ENCODE measurements at places on chromosomes 5 and 9.
A peak's percentile ranks its signal among the peaks of the same experiment; 100 is the strongest.

GRCh38 chr9:133153227-133154096, 10.3 kb downstream of the GBGT1 start:
- DNase-seq: no peak

- DNase-seq: no peak
These were observed 36.7 kb downstream of the PRRT1B start for GRCh38 chr9:131582056-131582455.

GRCh38 chr9:129607027-129607387, 13.9 kb downstream of the C9orf50 start:
- no peak for DNase-seq

GRCh38 chr9:27429436-27429835, 94.7 kb upstream of the IFNK start:
- no peak for DNase-seq

GRCh38 chr5:52897238-52897614, 91.9 kb upstream of the ITGA2 start:
- no peak for DNase-seq

- DNase-seq: peak; percentile 33
These were observed 60.6 kb upstream of the ZFR start for GRCh38 chr5:32504989-32505596.

DNA sequence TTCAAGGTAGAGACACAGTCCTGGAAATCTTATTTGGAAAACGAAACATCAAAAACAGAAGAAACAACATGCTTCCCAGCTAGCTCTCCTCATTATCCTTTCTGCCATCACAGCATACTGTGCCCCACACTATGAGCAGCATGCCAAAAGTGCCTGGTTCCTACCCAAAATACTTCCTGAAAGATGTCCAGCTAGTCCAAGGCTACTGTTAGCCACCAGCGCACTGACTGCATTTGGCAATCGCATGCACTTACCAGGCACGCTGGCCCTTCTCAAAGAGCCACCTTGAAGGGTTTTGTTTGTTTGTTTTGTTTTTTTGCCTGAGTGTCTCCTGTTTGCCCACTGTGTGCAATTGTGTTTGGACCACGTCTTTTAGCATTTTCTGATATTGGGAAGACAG, 6.8 kb downstream of the HSPB3 start:
- DNase-seq: no peak

GRCh38 chr5:172485511-172486202, 31.3 kb upstream of the SH3PXD2B start:
- no peak for DNase-seq

- DNase-seq: peak; percentile 86
These were observed 67.2 kb upstream of the IFNE start for GRCh38 chr9:21549251-21549765.

DNA sequence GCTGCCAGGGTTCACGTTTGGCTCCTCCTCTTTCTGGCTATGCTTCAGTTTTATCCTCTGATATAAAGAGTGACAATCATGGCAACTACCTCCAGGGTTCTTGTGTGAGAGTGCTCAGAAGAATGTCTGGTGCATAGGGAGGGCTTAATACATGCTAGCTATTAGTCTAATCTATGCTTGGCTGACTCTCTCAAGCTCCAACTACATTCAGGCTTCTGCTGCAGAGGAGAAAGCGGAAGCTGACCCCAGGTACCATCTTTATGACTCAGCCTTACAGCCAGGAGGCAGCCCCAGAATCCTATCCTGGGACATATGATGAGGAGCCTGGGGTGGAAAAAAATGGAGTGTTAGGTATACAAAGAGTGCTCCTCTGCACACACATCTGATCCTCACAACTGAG, 32.1 kb upstream of the RASGRF2 start:
- no peak for DNase-seq

- DNase-seq: no peak
These were observed 86.0 kb upstream of the EQTN start for GRCh38 chr9:27382975-27383374.

GRCh38 chr5:52875827-52876226, 88.1 kb downstream of the ITGA1 start:
- no peak for DNase-seq

GRCh38 chr5:181261320-181262049, 542 bp upstream of the TRIM52 start:
- DNase-seq: peak; percentile 78

GRCh38 chr9:96453625-96454024, 3.7 kb downstream of the HABP4 start:
- DNase-seq: peak; percentile 62
